ENCODE measurements at places on chromosomes 5 and 9.
A peak's percentile ranks its signal among the peaks of the same experiment; 100 is the strongest.

DNA sequence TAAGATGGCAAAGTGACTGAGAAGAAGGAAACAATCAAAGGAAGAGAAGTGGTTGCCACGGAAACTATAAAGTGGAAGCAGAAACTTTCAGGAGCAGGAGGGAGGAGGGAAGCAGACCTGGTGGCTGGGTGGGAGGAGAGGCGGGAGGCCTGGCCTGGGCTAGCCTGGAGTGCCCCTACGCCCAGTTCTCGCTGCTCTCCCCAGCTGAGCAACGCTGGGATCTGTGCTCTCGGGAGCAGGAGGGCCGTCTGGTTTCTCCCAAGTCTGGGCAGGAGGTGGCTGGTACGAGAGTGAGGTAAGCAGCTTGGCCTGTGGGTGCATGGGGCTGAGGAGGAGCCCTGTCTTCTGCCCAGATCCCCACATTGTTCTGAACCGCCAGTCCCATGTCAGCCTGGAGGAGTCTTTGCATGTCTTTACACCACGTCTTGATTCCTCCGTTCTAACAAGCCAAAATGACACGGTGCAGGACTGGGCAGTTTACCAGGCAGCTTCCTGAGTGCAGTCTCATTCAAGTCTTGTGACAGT, 15.0 kb upstream of the DAB2IP start:
- no peak for DNase-seq

DNA sequence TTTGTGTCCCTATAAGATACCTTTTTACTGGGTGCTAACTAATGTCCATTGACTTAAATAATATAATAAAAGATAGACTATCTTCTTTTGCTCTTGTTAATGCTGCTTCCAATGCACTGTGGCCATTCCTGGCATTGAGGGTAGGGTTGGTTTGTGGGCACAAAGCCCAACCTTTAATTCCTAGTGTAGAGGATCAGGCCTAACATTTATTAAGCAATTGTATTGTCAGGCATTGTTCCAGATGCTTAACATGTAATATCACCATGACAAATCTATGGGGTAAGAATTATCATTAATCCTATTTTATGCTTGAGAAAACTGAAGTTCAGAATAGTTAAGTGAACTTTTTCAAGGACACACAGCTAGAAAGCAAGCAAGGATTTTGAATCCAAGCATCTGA, 60.4 kb upstream of the GPBP1 start:
- DNase-seq = peak; percentile 24

GRCh38 chr5:135600971-135601381, 22.2 kb upstream of the CXCL14 start:
- peak; percentile 66 for DNase-seq

GRCh38 chr5:168097876-168098653, 193.4 kb upstream of the WWC1 start:
- peak; percentile 61 for DNase-seq

DNA sequence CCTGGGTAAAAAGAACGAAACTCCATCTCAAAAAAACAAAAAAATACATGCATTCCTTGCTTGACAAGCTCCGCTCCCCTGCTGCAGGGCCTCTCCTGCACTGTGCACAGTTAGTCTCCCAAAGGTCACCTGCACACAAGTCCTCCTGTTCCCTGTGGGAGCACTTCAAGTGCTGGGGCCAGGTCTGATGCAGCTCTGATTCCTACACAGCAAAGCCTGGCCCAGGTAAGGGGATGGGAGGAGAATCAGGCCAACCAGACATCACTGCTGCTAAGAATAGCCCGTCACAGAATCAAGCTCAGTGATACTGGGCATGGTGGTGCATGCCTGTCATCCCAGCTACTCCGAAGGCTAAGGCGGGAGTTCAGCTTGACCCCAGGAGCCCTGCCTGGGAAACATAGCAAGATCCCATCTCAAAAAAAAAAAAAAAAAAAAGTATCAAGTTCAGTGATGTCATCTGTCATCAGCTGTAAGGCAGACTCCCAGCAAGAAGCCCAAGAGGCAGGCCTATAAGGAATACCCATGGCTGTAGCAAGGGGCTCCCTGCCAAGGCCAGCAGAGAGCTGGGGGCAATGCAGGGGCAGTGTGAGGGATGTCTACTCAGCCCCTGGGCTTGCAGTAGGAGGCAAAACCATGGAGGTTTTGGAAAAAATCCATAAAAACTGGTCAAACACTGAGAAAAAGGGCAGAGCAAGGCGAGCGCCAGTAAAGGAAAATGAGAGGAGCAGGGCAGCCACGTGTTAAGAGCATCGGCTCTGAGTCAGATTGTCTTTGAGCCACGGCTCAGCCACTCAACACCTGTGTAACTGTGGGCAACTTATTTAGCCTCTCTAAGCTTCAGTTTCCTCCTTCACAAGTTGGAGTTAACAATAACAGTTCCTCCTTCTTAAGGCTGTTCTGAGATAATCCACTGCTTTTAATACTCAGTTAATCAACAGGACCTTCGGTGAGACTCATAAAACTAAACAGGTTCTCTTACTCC, 3.2 kb downstream of the TPM2 start:
- no peak for DNase-seq

DNA sequence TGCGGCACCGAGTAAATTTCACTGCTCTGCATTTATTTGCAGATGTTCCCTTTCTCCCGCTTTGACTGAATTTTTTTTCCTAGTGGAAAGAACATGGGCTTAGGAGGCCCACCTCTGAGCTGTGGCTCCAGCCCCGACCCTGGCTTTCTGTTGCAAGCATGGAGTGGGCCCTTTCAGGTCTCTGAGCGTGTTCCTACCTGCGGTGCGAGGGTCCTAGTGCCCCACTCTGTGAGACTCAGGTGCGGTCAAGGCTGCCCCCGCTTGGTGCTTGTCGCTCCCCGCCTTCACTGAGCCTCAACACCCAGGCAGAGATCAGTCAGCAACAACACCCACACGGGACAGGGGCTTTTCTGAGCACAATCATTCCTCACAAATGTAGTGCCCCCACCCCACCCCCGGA, 32.0 kb downstream of the SLC6A3 start:
- DNase-seq = no peak

DNA sequence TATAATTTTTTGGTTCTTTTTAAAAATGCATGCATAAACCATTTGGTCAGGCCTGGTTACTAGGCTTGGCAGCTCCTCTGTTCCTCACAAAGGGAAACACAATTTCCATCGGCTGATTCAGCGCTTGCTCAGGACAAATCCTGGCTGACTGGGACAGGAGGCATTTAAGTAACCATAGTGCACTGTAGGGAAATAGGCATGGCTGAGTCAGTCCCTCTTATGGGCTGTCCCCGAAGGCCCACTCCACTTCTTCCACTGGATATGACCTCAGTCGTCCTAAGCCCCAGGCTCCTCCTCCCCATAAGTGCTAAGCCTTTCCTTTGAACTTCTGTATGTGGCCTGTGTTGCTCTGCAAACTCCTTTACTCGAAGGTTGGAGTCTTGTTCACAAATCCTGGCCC, 71.2 kb upstream of the GLIS3 start:
- peak; percentile 80 for DNase-seq

DNA sequence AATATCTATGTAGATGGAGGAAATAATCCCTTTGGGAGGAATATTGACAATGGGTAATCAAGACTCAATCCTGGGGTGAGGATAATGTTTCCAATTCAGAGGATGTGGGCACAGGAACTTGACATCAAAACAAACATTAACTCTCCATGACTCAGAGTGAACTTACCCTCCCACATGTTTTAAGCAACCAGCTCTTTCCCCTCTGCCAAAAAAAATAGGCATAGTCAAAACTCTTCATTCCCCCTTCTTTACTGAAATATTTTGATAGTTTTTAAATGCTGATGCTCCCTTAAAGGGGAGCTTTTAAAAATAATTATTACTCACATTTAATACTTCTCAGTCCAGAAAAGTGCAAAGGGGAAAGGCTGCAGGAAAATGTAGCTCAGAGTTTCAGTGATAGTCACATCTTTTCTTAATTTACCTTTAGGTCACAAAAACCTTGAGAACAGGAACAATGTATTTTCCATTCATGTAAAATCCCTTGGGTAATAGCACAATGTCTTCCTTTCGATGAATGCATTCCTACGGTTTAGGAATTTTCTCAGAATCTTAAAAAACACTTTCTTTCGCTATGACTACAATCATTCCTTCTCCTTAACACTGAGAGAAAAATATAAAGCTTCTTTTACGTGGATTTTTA, 298.4 kb upstream of the GRAMD2B start:
- peak; percentile 84 for DNase-seq

- DNase-seq = peak; percentile 39
Measured at GRCh38 chr9:128251732-128252100, 24.1 kb downstream of the GOLGA2 start.

DNA sequence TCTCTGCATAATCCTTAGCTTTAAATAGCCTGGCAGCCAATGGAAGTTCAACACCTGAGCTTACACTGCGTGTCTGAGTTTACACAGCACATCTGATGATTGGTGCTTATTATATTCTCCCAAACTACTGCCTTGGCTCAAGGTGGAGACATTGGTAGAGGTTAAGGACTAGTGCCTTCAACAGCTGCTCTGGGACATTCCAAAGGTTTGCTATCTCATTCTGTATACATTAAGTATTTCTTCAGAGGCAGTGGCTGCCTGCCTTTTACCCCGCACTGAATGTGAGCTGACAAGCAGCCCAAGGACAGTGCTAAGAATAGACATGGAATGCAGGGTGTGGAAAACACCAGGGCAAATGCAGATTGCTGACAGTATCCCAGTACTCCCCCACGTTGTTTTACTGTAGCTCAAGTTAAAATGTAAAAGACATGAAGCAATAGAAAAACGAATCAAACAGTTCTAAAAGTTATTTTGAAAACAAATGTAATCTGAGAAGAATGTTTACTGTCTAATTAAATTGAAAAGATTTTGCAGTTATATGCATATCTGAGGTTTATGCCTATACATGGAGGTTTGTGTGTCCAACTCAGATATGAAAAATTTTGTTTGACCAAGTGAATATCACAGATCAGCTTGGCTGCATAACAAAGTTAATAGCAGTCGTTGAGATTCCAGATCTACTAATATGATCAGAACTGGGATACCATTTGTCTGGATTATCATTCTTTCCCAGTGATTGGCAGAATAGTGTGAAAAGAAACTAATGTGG, 1.8 kb downstream of the HSPB3 start:
- DNase-seq = peak; percentile 78

DNA sequence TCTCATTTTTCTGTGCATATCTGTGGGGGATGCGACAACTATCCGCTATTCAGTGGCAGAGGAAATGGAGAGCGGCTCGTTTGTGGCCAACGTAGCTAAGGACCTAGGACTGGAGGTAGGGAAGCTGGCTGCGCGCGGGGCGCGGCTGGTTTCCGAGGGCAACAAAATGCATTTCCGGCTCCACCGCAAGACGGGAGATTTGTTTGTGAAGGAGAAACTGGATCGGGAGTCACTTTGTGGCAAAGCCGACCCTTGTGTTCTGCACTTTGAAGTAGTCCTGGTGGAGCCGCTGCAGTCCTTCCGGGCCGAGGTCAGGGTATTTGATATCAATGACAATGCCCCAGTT, 320 bp downstream of the PCDHB1 start:
- DNase-seq = no peak

- DNase-seq = no peak
Measured at GRCh38 chr5:374631-375335, 53.3 kb downstream of the AHRR start.

DNA sequence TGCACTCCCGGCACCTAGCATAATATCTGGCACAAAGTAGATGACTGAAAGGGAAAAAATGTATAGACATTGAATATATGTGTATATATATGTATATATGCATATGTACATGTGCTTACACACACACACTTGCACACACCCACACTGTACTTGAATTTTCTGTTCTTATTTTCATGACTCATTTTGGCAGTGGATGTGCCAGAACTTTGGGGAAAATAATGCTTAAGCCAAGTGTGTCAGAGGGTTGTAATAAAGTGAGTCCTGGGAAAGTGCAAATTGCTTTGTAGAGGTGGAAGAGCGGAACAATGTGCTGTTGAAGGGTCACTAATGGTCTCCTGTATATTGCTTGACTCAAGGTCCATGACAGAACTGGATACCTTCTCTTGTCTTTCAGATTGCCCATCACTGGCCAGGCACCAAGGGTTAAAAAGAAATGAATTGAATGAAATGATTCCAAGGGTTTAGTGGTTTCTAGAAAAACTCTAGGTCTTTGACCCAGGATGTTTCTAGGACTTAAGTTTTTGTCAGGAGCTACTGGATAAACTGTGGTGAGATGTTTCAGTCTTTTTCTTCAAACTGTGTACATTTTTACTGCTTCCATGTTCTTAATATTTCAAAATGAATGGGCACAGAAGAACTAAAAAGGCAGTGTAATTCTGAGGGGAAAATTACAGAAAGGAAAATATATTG, 129.9 kb upstream of the MOCS2 start:
- DNase-seq = no peak

DNA sequence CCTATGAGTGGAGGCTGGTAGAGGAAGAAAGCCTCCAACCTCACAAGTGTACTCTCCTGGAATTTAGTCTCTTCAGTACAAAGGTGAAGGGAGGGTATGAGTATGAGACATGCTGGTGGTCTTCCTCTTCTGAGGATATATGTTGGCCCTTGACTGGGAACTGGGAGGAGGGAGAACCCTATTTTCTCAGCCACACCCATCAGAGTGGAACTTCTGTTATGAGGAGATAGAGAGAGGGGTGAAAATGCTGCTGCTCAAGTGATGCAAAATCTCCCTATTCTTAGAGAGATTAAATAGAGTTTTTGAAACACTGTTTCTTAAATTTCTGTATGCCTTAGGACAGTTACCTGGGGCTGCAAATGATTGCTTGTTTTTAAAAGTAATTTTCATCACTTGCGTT, 203.4 kb upstream of the PRR16 start:
- DNase-seq = no peak

DNA sequence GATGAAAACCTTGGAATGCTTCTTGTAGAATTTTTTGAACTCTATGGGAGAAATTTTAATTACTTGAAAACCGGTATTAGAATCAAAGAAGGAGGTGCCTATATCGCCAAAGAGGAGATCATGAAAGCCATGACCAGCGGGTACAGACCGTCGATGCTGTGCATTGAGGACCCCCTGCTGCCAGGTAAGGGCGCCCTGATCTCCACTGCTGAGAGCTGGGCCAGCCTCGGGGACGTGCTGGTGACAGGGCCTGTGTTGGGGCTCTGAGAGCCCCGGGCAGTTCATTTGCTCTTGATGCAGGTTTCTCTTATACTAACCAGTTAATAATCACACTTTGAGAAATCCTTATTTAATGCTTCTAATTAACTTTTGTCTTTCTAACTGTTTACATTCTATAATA, 33.0 kb downstream of the TENT4A start:
- DNase-seq = no peak

- no peak for DNase-seq
Measured at GRCh38 chr9:36278243-36278642, 20.0 kb upstream of the GNE start.

GRCh38 chr5:164203581-164204225, 698.3 kb downstream of the MAT2B start:
- no peak for DNase-seq

GRCh38 chr5:119250946-119251901, 104.6 kb upstream of the TNFAIP8 start:
- DNase-seq = no peak

DNA sequence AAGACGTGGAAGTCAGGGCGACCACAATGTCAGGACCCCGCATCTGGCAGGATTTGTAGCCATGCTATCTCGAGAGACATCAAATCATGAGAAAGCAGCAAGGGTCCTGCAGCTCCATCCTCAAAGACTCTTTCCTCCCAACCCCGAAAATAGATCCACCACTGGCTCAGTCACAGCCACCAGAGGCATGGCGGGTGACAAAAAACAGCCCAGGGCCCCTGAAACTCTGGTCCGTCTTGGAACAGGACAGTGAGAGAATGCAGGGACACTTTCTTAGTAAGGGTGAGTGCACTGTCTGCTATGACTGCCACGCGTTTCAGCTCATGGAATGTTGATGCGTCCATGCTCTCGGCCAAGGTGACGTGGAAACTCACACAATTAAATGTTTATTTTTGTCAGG, 220.9 kb downstream of the IRX2 start:
- no peak for DNase-seq

Data from renal cortical epithelial cell (primary cell).